Activated CD8-positive, alpha-beta memory T cell treated with anti-CD3 and anti-CD28 coated beads for 1 hour (primary cell): ENCODE measurements at places on chromosomes 6 and 20.

GRCh38 chr20:50431066-50431450, 79.1 kb upstream of the PTPN1 start:
- DNase-seq: no peak

- no peak for DNase-seq
Measured at GRCh38 chr6:22322103-22323030, 25.5 kb upstream of the PRL start.

GRCh38 chr6:36201612-36202011, 5.1 kb downstream of the BRPF3 start:
- no peak for DNase-seq

- no peak for DNase-seq
Measured at GRCh38 chr6:169847141-169847674, 95.8 kb downstream of the ERMARD start.

DNA sequence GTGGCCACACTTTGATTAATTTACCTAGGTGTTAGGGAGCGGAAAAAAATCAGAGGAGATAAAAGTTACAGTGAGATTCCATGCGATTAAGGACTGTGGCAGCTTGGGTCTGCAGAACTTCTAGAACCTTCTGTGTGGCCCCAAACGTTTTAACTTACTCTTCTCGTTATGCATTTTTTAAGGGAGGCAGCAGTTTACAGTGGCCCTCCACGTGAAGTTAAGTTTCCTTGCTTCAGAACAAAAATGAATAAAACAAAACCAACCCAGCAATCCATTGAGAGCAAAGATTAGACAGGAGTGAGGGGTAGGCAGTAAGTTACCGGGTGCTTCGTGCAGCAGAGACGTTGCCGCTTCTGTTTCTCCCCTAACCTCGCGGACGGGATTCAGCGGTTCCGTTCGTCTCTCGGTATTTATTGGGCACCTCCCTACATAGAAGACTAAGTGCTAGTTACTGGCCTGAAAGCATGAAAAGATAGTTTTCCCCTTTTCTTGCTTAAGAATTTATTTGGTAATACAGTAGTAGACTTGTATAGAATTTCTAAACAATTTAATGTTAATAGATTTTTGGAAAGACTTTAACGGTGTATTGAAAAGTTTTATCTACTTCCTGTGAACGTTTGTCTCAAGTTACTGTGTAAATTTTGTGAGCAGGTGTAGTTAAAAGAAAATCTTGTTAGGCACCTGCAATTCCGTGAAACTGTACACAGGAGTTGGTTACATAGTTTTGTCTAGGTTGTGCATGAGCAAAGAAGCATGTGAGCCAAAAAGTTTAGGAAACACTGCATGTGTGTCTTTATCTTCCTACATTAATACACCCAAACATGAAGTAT, 1.1 kb downstream of the BAG2 start:
- DNase-seq: no peak

DNA sequence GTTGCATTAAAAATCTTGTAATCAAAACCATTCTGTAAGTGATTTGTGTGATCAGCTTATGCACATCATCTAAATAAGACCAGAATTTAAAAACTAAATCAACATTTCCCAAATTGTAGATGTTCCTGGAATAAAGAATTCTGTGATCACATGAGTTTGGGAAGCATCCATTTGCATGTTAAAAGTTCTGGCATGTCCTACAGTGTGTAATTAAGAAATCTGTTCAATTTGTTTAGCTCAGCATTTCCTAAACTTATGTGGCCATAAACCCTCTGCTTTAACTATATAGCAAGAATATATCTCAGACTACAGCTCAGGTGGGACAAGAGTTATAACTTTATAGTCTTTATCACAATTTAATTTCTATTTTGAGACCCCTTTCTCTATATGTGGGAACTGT, 399.1 kb downstream of the LAMA2 start:
- no peak for DNase-seq
